ENCODE measurements at places on chromosomes 4 and X. TPM values are rescaled to one million over a fixed set of nuclear protein-coding genes. Genes with fewer than 3 reads are reported as not detected.

The USP11 gene
- 52.3 TPM for total RNA-seq

The NWD2 gene
- total RNA-seq: not detected

The CXCL5 gene
- total RNA-seq: 9.1 TPM

The KIF4A gene
- 1.2 TPM for total RNA-seq

The HAND2 gene
- total RNA-seq: 56.4 TPM

The SAGE1 gene
- not detected for total RNA-seq

The HHIP gene
- 0.59 TPM for total RNA-seq

The DKK2 gene
- 0.92 TPM for total RNA-seq

The SPIN4 gene
- 1.2 TPM for total RNA-seq

The DUX4 gene
- not detected for total RNA-seq

The CHIC1 gene
- total RNA-seq: 12.2 TPM

The NLGN3 gene
- 0.23 TPM for total RNA-seq

The MAGEE2 gene
- not detected for total RNA-seq

The RGN gene
- 1.5 TPM for total RNA-seq

The POF1B gene
- total RNA-seq: not detected

The PAGE2B gene
- not detected for total RNA-seq

The WDR1 gene
- total RNA-seq: 727 TPM

The FAT1 gene
- 202 TPM for total RNA-seq

The ZDHHC15 gene
- total RNA-seq: not detected

The SPANXA2 gene
- not detected for total RNA-seq

The TRMT2B gene
- 9.8 TPM for total RNA-seq

The ARFIP1 gene
- total RNA-seq: 38.6 TPM

The UCP1 gene
- not detected for total RNA-seq

The GPR143 gene
- total RNA-seq: 1.5 TPM

The CLNK gene
- total RNA-seq: not detected

The USP9X gene
- total RNA-seq: 170 TPM

The ENAM gene
- total RNA-seq: not detected

The MGARP gene
- 46.9 TPM for total RNA-seq

The CT45A5 gene
- total RNA-seq: not detected

The PCDH11X gene
- total RNA-seq: not detected

The FHIP1A gene
- total RNA-seq: 0.30 TPM

The TLR2 gene
- 0.55 TPM for total RNA-seq

The SLC6A14 gene
- not detected for total RNA-seq

The MAGEA12 gene
- not detected for total RNA-seq

The SPINK2 gene
- total RNA-seq: not detected

The SOWAHB gene
- total RNA-seq: 0.05 TPM

The RADX gene
- 7.6 TPM for total RNA-seq

The SERTM2 gene
- 0.05 TPM for total RNA-seq

The BEND2 gene
- not detected for total RNA-seq

The CC2D2A gene
- total RNA-seq: 19.7 TPM

The MMRN1 gene
- total RNA-seq: 0.42 TPM

The CITED1 gene
- 0.23 TPM for total RNA-seq

Measured in smooth muscle cell of the umbilical artery (primary cell).